Thoracic aorta (tissue), 2 donors: ENCODE measurements at places on chromosomes 6 and 20.

- DNase-seq, result no peak
These were observed 409.6 kb downstream of the MAFB start for GRCh38 chr20:40279390-40279789.

DNA sequence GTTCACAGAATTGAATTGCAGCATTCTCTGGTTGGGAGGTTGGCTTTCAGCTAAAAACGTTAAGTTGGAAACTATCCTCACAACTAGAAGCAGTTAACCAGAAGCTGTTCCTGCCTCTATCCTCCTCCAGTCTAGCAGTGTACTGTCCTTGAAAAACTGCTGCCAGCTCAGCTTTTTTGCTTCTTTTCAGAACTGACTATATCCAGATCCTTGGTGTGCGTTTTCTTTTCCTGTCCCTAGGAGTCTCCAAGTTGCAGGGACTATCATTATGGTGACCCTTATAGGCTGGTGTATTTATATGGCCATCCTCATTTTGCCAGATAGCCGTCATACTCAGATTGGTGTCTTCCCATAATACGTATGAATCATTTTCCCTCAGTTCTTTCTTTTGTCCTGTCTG is 5.5 kb downstream of the ITCH start:
- DNase-seq, result no peak

DNA sequence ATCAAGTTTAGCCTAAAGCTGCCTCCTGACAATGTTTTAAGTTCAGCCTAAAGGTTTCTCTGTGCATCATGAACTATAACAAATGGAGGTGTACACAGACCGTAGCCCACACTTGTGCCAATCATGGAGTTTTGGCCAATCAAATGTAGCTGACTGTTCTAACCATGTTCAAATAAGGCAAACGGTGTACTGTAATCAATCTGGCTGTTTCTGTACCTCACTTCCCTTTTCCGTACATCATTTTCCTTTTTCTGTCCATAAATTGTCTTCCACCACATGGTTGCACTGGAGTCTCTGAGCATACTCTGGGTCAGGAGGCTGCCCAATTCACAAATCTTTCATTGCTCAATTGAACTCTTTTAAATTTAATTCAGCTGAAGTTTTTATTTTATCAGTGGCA is 132.2 kb upstream of the UST start:
- DNase-seq, result no peak

- DNase-seq, result no peak
These were observed 18.7 kb upstream of the TOP1 start for GRCh38 chr20:41009946-41010345.

DNA sequence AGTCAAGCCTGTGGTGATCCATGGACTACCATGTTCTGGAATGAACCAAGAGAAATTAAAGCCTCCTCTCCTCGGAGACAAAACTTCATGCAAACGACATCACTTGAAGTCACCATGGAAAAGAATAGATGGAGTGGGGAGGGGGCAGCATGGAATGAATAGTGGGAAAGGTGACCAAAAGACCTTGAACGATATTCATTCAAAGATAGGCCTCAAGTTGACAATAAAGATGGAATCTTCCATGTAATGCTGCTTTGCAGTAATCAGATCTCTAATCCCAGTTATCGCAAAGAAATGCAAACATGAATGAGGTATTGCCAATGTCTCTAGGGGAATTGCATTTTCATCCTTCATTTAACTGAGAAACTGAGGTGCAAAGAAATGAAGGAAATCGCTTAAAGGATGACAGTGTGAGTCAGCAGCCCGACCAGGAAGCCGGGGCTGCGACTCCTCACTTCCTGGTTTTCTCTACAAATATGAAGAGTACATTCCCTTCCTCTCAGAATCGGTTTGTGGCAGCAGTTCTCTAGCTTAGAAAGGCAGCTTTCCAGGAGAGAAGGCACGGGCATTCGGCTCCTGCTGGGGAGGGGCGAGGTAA is 65.6 kb upstream of the RREB1 start:
- no peak for DNase-seq

GRCh38 chr20:24574307-24574706 is 104.9 kb downstream of the SYNDIG1 start:
- no peak for DNase-seq

DNA sequence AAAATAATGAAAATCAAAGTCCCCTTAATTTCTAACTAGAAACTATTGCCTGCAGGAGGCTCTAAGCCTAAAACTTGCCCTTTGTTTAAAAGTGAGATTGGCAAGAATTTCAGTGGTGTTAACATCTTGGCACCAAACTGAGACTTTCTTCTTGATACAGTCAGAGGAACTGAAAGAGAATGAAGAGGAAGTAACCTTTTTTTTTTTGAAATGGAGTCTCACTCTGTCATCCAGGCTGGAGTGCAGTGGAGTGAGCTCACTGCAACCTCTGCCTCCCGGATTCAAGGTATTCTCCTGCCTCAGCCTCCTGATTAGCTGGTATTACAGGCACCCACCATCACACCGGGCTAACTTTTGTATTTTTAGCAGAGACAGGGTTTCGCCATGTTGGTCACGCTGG is 3.6 kb downstream of the DOP1A start:
- DNase-seq, result no peak

DNA sequence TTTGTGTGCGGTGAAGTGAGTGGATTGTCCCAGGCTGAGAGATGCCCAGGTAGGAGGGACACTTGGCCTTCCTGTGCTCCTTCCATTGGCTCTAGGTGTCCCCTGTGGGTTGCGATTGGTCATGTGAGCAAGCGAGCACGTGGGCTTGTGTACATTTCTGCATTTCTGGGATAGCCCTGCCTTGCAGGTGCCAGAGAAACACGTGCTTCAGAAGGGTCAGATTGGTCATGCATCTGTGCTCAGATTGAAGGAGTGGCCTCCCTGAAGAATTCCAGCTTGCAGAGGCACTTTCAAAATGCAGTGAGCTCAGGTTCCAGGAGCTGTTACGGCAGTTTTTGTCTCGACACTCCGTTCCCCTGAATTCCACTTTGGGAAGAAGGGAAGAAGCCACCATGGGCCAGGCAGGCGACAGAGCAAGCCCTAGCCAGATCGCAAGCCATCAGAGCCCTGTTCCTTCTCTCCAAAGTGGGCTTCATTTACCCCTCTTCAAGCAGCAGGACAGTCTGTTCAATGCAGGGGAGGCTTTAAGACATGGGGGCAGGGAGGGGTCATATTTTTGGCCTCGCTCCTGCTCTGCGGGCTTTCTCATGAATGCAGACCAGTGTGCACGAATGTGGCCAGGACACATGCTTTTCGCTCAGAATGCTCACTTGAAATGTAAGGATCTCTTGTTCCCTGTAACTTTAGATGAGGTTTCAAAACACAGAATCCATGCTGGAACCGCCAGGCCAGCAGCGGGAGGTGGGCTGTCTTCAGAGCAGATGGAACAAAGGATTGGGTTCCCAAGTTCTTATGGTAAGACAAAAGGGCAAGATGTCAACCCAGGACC is 78.6 kb upstream of the AKAP12 start:
- DNase-seq, result no peak

GRCh38 chr6:52595000-52595795 is 18.3 kb upstream of the TRAM2 start:
- no peak for DNase-seq

GRCh38 chr6:26175428-26176181 is 88.4 kb downstream of the HFE start:
- no peak for DNase-seq

DNA sequence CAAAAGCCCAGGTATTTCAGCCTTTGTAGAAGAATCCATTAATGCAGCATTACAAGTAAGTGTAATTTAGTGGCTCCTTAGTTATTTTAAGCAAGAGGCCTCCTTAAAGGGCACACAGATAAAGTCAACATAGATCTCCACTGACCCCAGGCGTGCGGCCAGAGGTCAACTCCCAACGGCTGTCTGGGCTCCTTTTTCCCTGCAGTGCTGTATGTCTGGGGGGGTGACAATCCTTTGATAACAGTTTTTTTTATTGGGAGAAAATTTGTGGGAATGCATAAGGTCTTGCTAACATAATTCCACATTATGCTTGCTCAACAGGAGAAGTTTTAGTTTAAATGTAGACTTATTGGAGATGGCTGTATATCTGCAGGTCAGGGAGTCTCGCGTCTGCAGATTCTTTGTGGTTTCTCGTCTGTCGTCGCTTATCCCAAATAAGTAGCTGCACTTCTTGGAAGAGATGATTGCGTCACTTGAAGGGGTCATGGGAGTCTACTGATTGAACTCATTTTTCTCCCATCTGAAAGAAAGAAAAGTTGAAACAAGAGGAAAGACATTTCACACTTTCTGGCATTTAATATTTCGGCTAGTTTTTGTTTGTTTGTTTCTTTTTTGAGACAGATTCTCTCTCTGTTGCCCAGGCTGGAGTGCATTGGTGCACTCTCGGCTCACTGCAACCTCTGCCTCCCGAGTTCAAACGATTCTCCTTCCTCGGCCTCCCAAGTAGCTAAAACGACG is 151.7 kb upstream of the AKAP12 start:
- no peak for DNase-seq

DNA sequence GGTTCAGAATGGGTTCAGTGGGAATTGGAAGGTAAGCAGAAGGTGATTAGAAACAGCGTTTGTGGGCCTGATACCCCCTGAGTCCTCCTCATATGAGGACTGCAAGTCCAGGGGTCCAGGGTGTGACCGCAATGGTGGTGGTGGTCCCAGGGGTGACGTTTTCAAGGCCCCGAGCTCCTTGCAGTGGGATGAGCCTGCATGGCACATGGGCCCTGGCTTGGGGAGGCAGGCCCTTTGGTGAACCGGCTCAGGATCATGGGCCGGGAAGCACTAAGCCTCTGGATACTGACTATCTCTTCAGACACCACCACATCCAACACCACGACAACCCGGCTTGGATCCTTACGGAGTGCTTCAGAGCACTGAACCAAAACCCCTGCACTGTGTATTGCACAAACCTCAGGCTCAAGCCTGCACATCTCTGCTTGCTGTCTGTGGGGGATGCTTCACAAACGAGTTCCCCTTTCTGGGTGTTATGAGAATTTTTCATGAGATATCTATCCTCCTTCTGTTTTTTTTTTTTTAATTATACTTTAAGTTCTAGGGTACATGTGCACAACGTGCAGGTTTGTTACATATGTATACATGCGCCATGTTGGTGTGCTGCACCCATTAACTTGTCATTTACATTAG is 67.9 kb downstream of the STK35 start:
- no peak for DNase-seq

GRCh38 chr20:36149012-36149411 is 5.5 kb upstream of the EPB41L1 start:
- DNase-seq, result no peak

- no peak for DNase-seq
These were observed 163.7 kb downstream of the MAFB start for GRCh38 chr20:40525351-40525750.
